Pancreas (tissue), 10 donors: ENCODE measurements at places on chromosomes 16 and 17. TPM values are rescaled to one million over a fixed set of nuclear protein-coding genes. Genes with fewer than 3 reads are reported as not detected.

- no peak for DNase-seq
Observed at GRCh38 chr17:6072611-6073010, 2.4 kb downstream of the WSCD1 start.

DNA sequence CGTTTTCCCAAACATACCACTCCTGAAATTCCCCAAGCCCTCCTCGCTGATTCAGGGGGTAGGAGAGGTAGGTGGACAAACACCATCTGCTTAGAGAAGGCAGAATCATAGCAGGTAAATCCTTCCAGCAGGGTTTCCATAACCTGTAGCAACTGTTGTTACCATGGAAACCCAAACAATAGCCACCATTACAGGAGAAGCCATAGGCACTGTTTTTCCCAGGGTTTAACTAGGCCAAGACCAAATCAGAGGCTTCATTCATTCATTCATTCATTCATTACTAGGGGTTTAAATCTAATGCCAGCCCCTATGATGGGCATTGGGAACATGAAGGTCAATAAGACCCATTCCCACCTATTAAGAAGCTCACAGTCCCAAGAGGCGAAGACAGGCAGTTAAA, 25.5 kb upstream of the CIITA start:
- DNase-seq: no peak

Gene ZKSCAN2
- 1.3 TPM for polyA plus RNA-seq

DNA sequence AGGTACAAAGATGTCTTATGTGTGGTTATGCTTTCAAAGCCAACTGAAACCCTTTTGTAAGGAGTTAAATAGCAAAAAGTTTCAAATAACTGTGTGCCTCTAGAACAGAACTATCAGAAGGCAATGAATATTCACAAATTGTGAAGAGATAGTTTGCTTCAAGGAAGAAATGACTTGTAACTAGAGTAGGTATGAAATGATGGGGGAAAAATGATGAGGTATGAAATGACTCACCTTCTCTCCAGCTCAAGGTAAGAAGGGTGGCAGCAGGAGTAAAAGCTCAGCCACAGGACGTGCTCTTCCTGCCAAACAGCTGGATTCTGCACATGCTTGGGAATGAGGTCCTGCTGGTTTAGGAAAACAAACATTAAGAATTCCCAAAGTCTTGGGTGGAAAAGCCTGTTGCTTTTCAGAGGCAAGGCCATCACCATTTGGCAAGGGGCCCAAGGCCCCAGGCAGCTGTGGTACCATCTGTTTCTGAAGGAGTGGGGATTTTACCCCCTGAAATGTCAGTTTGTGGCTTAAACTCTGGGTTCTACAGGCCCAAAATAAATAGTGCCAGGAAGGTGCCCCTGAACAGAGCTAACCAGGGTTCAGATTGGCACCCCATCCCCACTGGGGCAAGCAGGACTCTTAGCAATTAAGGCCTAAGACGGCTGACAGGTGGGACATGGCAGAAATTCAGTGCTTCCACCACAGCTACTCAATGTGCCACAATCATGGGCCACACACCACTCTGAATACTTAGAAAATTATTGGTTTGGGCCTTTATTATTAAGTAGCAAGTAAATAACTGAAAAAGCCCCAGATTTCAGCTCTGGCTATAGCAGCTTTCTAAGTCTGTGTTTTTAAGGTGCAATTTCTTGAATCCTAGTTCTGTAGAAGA, 13.3 kb downstream of the HERPUD1 start:
- DNase-seq: peak; percentile 68

DNA sequence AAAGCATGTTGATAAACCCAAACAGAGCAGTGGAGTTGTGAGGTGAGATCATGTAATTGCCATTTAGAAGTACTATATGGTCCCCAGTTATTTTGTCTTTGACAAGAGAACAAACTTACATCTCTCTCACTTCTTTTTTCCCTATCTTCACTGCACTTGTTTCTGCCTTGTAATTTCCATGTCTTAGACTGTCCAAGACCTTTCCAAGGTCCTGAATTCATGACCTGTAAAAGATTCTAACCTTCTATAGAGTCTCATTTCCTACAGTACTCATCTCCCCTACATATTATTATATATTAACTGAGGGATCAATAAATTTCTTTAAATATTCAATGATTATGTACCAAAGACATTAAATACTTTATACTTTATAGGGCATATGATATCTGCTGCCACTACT, 295.3 kb upstream of the KIF2B start:
- DNase-seq: no peak

GRCh38 chr16:85561248-85562092, 51.7 kb upstream of the GSE1 start:
- no peak for DNase-seq

GRCh38 chr16:84673561-84673960, 25.2 kb downstream of the KLHL36 start:
- no peak for DNase-seq

Gene BCAR1
- 60.1 TPM for polyA plus RNA-seq

DNA sequence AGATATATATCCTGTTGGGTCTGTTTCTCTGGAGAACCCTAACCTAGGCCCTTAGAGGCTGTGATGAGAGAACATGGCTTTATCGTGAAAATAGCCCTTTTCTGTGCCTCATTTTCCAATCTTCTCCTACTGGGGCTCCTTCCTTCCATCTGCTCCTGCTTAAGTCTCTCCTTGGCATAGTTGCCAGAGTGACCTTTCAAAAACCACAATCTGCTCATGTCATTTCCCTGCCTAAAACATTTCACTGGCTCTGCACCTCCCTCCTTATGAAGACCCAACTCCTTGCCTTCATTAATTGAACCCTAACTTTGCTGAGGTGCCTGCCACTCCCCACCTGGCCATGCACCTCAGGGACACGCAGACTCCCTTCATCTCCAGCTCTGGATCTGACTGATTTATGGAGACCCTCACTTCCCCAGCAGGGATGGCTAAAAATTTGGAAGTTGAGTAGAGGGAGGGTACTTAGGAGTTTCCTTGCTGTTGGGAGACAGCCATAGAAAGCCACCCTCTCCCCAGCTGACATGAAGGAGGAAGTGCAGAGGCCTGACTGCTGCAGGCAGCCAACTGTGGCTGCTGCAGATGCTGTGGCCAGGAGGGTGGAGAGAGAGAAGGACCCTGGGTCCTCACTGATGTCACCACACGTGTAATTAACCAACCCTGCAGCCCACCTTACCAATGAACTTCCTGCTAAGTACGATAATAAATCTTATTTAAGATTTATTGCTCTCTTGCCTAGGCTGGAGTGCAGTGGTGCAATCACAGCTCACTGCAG, 6.3 kb upstream of the GGA2 start:
- DNase-seq: no peak

DNA sequence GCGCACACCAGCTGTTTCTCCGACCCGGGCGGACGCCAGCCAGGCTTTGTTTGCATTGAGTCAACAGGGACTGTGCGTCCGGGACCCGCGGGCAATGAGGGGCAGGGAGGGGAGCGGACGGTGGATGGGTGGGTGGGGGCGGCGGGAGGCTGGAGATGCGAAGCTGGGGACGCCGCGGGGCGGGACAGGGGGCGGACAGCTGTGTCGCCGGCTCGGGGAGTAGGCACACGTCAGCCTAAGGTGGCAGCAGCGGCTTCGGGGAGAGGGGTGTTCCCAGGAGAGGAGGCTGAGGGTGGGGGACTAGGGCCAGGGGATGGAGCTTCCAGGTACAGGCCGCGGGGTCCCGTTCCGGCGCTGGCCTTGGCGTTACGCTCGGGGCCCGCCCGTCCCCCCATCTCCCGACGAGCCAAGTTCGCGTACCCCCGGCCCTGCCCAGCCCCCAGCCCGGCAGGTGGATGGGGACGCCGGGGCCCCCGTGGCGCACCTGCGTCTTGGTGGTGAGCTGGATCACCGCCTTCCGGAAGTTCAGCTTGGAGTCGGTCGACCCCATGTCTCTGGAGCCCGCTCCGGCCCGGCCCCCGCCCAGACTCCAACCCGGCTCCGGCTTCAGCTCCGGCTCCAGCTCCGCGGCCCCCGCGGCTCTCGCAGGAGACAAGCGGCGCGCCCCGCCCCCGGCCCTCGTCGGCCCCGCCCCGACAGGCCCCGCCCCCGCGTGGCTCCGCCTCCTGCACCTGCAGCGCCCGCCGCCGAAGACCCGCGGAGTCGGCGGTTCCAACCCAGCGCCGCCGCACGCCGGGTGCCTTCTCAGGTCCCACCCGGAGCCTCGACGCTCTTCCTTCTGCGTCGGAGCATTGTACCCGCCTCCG, at the start of gene HID1:
Gene HID1, minus strand, starts transcription at position 653 of the 866 bp plus-strand sequence. Its CDS starts 103 bp downstream, at position 550.
- DNase-seq: peak; percentile 97

Gene DPEP2NB
- not detected for polyA plus RNA-seq

DNA sequence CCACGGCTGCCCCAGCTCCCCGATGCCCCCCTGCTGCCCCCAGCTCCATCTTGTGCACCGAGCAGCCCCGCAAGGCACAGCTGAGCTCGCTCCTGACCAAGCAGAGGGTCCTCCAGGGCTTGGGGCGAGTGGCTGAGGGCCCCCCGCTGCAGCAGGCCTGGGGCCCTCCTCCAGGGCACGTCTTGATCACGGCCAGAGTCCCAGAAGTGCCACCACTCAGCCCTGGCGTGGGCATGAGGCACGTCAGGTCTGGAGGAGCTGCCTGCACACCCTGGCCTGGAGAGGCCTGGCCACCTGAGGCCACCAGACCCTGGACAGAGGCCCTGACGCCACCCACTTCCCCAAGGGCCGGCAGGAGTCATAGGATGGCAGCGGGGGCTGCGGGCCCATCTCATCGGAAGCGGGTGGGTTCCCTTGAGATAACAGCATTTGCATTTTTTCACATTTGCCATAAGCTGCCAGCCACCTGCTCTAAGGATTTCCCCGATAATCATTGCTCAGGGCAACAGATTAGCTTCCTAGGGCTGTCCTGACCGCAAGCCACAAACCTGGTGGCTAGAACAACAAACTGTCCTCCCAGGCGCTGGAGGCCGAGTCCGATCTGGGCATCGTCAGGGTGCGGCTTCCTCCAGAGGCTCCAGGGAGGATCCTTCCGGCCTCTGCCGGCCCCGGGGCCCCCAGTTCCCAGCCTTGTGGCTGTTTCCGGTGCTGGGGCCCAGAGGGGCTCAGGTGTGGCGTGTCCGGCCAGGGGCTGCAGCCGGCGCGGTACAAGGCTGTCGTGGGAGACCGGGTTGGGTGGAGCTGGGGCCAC, 23.9 kb upstream of the C1QTNF8 start:
- DNase-seq: no peak

DNA sequence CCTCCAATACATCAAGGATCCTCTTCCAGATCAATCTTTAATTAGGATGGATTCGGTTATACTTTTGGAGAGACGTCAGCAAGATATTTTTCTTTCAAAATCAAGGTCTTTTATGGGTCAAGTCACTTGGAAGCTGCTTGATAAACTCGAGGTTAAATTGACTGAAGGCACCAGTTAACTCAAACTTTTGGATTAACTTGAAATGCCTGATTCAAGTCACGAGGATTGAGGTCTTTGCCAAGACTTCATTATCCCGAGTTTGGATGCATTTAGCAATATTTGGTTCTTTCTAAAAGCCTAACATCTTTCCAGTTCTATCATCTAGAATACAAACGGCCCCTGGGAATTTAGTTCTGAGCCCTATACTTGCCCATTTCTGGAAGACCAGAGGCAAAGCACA, 82.9 kb downstream of the MYH11 start:
- DNase-seq: no peak

Gene WNT9B
- not detected for polyA plus RNA-seq

- peak; percentile 65 for DNase-seq
Observed at GRCh38 chr17:48153691-48154358, 46.3 kb downstream of the SNX11 start.
